ENCODE measurements at places on chromosomes 5 and 9.

DNA sequence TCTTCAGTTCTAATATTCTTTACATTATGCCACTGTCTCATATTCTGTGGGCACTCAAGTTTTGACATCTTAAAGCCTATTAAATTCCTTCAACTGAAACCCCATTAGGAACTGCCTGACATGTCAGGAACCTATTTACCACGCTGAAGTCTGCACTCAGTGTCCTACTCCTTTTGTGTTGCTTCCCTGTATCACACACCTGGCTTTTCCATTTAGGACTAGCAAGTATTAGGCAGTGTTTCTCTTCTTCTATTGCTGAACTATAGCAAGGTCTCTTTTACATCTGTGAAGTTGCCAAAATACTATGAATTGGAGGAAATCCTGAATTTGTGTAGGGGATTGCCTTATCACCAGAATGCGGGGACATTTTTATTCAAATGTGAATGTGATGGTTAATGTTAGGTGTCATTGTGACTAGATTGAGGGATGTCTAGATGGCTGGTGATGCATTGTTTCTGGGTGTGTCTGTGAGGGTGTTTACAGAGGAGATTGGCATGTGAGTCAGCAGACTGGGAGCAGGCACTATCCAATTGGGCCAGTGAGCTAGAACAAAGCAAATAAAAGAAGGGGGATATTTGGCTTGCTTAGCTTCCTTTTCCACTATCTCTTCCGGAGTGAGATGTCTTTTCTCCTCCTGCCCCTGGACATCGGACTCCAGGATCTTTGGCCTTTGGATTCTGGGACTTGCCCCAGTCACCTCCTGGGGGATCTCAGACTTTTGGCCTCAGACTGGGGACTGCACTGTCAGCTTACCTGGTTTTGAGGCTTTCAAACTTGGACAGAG, 21.2 kb upstream of the VCAN start:
- no peaks in the 10 kb centered on the region for H3K36me3 ChIP-seq
- H3K4me3 ChIP-seq = no peak overlapping the region
- DNase-seq = no peak
- H3K27ac ChIP-seq = no peak overlapping the region
- no peaks in the 10 kb centered on the region for H3K27me3 ChIP-seq

DNA sequence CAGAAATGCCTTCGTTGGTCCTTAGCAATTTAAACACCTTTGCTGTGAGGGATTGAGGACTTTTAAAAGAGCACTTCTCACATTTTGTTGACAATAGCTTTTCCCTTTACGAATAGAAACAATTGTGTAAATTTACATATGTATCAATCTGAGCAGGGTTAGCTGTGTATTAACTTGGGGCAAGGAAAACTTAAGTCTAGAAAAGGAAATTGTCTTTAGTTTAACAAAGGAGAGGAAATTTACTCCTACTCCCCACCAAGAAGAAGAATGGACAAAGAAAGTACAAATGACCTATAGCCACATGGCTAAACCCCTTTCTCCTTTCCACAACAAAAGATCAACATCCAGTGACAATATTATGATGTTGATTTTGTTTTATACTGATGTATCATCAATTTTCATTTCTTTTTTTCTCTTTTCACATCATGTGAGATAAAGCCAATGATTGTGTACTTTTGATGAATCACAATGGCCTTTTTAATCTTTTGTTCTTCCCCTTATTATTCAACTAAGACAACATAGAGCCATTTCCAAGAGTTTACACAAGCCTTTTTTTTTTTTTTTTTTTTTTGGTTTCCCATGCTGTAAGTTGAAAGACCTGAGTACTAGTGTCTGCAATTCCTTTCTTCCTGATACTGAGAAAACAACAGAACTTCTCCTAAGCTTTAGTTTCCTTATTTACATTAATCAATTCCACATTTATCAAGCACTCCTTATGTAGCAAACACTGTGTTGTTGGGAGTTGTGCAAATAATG, 19.0 kb downstream of the FOXB2 start:
- H3K4me3 ChIP-seq = no peak overlapping the region
- H3K36me3 ChIP-seq = no peaks in the 10 kb centered on the region
- no peak overlapping the region for H3K27ac ChIP-seq
- DNase-seq = no peak
- H3K27me3 ChIP-seq = peaks cover 36% of the 10 kb centered on the region

GRCh38 chr5:149800633-149801032, 70.5 kb downstream of the PPARGC1B start:
- no peak overlapping the region for H3K27ac ChIP-seq
- no peak for DNase-seq
- no peaks in the 10 kb centered on the region for H3K36me3 ChIP-seq
- no peak overlapping the region for H3K4me3 ChIP-seq

GRCh38 chr9:15295761-15296405, 11.1 kb downstream of the TTC39B start:
- DNase-seq = peak; percentile 86
- no peaks in the 10 kb centered on the region for H3K27me3 ChIP-seq
- peak overlapping the region; percentile 75 for H3K4me3 ChIP-seq
- H3K27ac ChIP-seq = peak overlapping the region; percentile 44
- peaks cover 47% of the 10 kb centered on the region for H3K4me1 ChIP-seq
- no peaks in the 10 kb centered on the region for H3K36me3 ChIP-seq

DNA sequence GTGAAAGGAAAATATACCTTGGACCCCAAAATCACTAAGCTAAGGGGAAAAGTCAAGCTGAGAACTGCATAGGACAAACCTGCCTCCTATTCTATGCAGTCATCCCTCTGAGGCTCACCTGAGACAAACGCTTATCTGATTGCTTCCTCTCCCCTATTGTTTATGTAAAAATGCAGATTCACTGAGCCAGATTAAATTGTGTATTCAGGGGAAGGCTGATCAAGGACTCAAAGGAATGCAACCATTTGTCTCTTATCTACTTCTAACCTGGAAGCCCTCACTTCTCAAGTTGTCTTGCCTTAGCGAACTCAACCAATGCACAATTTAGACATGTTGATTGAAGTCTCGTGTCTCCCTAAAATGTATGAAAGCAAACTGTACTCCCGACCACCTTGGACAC, 13.3 kb downstream of the SPARC start:
- no peak for DNase-seq
- no peak overlapping the region for H3K27ac ChIP-seq
- H3K27me3 ChIP-seq = no peaks in the 10 kb centered on the region
- peaks cover 26% of the 10 kb centered on the region for H3K36me3 ChIP-seq

DNA sequence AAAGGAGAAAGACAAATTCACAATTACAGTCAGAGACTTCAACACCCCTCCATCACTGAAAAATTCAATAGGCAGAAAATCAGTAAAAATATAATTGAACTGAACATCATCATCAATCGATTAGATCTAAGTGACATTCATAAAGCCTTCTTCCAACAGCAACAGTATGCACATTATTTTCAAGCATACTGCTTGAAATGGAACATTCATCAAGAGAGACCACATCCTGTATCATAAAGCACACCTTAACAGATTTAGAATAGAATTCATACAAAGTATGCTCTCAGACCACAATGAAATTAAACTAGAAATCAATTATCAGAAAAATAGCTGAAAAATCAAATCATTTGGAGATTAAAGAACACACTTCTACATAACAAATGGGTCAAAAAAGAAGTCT, 39.1 kb downstream of the ERMP1 start:
- H3K27me3 ChIP-seq = no peaks in the 10 kb centered on the region
- H3K27ac ChIP-seq = no peak overlapping the region
- DNase-seq = no peak
- H3K4me3 ChIP-seq = no peak overlapping the region
- no peaks in the 10 kb centered on the region for H3K4me1 ChIP-seq

DNA sequence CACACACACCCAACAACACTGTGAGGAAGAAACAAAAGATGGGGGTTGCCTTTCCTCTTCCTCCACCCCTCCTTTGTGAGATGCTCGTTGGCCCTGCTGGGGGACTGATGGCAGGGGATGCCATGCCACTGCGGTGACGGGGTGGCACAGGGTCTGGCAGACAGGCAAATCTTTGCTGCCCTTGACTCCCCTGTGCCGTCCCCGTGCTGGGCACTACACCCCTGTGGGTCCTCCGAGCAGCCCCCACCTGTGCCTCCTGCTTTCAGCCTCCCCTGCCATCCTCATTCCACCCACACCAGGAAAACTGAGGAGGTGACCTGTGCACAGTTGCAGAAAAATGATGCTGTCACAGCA, 40.2 kb upstream of the IER5L start:
- no peak overlapping the region for H3K4me3 ChIP-seq
- no peaks in the 10 kb centered on the region for H3K27me3 ChIP-seq
- DNase-seq = no peak
- H3K4me1 ChIP-seq = peaks cover 8% of the 10 kb centered on the region

- H3K4me1 ChIP-seq = no peaks in the 10 kb centered on the region
- no peak overlapping the region for H3K27ac ChIP-seq
- H3K36me3 ChIP-seq = no peaks in the 10 kb centered on the region
- no peaks in the 10 kb centered on the region for H3K27me3 ChIP-seq
- no peak for DNase-seq
- H3K4me3 ChIP-seq = no peak overlapping the region
Measured at GRCh38 chr5:96492459-96493047, 59.5 kb upstream of the PCSK1 start.

DNA sequence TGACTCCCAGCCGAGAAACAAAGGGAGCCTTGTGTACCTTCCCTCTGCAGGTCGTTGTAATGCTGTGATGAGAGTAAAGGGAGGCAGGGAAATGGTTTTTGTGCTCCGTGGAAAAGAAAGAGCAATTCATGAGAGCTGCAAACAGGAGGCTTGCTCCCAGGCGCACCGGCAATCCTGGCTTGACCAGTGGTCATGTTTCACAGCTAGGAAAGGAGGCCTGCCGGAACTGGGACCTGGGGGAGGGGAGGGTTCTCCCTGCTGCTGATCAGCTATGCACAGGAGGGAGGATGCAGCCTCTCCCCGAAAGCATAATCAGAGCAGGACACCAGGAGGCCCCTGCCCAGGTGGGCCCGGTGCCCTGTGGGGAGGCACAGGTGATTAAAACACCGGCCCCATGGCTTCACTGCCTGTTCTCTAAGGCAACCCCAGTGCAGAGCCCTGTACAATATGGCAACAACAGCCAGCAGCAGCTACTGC, 131.3 kb downstream of the ZDHHC21 start:
- no peaks in the 10 kb centered on the region for H3K27me3 ChIP-seq
- no peak overlapping the region for H3K4me3 ChIP-seq
- no peaks in the 10 kb centered on the region for H3K36me3 ChIP-seq

DNA sequence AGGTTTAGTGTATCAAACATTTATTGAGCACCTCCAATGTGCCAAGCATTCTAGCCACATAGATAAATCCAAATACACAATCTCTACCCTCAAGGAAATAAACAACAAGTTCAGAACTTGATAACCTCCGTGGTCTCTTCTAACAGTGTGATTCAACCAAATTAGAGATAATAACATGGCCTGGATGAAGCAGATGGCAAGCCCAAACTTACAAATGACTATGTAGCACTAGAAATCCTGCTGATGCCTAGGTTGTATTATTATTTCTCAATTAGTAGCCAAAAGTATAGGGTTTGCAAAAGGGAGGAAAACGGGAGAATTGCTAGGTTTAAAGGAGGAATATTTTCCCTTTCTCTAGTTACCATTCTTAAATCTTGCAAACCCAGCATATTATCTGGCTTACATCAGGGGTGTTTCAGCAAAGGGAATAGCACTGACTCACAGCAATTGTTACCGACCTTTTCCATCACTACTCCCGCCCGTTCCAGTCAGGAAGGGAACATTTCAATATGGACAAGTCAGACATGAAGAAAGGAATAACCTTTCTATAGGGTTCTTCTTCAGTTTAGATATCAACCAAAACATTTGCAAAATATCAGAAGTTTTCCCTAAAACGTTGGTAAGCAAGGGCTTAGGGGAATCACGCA, 2.3 kb downstream of the DPYSL3 start:
- no peak overlapping the region for H3K4me3 ChIP-seq
- H3K27ac ChIP-seq = no peak overlapping the region
- DNase-seq = no peak
- peaks cover 15% of the 10 kb centered on the region for H3K4me1 ChIP-seq
- no peaks in the 10 kb centered on the region for H3K36me3 ChIP-seq

DNA sequence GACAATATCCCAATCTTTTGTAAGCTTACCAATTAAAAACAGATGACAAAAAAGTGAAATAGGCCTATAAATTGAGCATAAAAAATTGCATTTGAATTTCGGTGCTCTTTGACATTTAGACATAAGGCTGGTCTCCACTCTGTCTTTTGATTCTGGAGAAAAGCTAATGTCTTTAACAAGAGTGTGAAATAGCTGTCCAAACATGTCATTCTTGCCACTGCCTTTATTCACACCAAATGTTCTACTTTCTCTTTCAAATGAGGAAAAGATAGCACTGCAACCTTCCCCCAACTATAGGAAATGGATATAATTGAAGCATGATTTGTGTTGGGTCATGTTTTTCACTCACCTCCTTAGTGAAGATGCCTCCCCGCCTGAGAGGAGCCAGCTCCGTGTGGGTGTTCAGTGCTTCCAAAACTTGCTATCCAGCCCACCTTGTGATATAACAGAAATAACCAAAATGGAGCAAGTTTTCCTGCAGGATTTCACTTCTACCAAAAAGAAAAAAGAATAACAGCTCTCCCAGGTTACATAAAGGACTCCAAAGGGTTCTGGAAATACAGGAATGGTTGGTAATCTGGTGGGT, 55.2 kb upstream of the STK32A start:
- H3K4me3 ChIP-seq = no peak overlapping the region
- no peak overlapping the region for H3K27ac ChIP-seq
- DNase-seq = no peak
- no peaks in the 10 kb centered on the region for H3K4me1 ChIP-seq

DNA sequence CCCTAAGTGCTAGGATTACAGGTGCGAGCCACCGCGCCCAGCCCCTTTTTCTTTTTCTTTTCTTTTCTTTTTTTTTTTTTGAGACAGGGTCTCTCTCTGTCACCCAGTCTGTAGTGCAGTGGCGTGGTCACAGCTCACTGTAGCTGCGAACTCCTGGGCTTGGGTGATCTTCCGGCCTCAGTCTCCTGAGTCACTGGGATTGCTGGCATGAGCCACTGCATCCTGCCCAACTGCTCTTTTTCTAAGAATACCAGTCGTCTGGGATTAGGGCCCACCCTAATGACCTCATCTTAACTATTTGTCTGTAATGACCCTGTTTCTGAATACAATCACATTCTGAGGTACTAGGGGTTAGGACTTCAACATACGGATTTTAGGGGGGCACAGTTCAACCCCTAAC, 34.1 kb upstream of the NANS start:
- no peaks in the 10 kb centered on the region for H3K4me1 ChIP-seq
- no peak for DNase-seq
- no peak overlapping the region for H3K4me3 ChIP-seq

DNA sequence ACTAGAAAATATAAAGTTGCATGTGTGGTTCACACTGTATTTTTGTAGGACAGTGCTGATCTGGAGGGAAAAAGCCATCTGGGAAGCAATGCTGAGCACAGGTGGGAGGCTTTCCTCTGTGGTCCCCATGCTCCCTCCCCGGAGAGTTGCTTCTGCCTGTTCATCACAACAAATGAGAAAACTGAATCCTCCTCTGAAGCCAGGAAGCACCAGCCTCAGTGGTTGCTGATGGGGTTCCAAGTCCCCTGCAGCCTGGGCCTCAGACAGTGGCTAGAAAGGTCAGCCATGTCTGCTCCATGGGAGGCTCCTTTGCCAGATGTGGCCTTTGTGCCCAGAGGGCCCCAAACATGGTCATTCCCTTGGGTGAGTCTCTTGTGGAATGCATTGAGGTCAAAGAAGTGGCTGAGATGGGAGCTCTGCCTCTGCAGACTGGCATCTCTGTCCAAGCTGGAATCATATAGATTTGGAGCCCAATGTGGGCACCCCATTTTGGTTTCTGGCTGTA, 77.6 kb downstream of the C5orf15 start:
- no peaks in the 10 kb centered on the region for H3K4me1 ChIP-seq
- no peak overlapping the region for H3K27ac ChIP-seq
- DNase-seq = no peak
- H3K27me3 ChIP-seq = no peaks in the 10 kb centered on the region
- H3K4me3 ChIP-seq = no peak overlapping the region
- H3K36me3 ChIP-seq = no peaks in the 10 kb centered on the region

All from common myeloid progenitor, CD34-positive (primary cell).